Activated T-cell treated with anti-CD3 and anti-CD28 coated beads for 1 hour (primary cell): ENCODE measurements at places on chromosomes 13 and 19.

DNA sequence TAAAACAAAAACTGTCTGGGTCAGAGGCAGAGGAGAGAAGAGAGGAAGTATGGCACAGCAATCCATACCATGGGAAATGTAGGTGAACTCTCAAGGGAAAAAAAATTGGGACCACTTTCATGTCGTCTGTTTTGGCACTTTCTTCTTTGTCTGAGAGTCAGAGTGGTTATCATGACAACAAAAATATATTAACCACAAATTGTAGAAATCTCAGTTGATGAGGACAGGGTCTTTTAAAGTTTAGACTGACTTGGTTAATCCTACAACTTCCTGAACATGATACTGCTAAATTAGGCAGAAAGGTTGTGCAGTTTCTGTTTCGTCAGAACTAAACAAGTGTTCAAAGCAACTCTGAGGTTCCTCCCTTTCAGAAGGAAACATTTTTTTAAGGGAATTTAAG is 15.2 kb downstream of the KLF5 start:
- DNase-seq: no peak

DNA sequence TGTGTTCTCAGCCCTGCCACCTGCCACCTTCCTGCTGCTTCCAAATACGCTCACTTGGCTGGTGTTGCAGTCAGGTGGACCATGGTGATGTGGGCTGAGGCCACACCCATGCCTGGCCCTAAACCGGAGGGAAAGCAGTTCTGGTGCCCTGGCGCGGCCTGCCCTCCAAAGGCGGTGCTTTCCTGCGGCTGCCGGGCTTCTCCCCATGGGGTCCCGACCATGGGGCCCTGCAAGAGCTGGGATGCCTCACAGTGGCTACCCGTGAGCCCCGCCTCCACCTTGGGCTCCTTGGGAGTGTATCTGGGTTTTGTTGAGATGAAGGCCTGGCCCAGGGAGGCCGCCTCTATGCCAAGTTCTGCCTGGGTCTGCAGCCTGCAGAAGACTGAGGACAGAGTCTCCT is 73.7 kb downstream of the ERICH6B start:
- DNase-seq: no peak

GRCh38 chr19:29268103-29268502 is 55.2 kb upstream of the UQCRFS1 start:
- DNase-seq: no peak

DNA sequence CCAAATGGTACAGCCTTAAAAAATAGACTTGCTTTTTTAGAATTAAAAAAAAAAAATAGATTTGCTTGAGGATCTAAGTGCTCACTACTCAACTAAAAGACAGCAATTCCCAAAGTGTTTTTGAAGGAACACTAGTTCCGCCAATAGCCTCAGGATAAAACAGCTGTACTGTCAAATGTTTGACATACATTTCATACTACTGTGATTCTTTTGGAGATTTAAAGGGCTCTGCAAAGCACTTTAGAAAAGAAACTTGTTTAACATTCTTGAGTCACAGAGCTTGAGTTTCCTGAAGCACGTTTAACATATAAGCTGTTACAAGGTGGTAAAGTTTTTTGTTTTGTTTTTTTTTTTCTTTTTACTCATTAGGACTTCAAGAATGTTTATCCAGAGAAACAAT is 23.1 kb upstream of the KLF5 start:
- no peak for DNase-seq

GRCh38 chr13:29125191-29125933 is 305.2 kb downstream of the MTUS2 start:
- no peak for DNase-seq

- no peak for DNase-seq
Observed at GRCh38 chr19:28454083-28454482, 758.9 kb downstream of the UQCRFS1 start.

DNA sequence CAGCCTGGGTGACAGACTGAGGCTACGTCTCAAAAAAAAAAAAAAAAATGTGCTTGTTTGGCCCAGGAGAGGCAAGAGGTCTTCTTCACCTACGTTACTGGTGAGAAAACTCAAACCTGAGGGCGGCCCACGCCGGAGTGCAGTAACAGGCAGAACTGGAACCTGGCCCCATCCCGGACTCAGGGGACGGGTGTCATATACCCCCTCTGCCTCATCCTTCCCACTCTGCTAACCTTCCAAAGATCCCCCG is 414 bp upstream of the ADAT3 start:
- DNase-seq: no peak
